Activated CD4-positive, alpha-beta T cell treated with anti-CD3 and anti-CD28 coated beads, Interleukin-2, Interleukin-6, amounts not matched to agents 100 ng/mL and 50 ng/mL, durations not matched to agents 16 hours and 8 hours (primary cell): ENCODE measurements at places on chromosomes 13 and 19.

GRCh38 chr13:105345730-105346129 lies 1189.7 kb downstream of the EFNB2 start:
- no peak for DNase-seq

GRCh38 chr13:43720780-43721397 lies 65.9 kb downstream of the ENOX1 start:
- DNase-seq, result no peak

DNA sequence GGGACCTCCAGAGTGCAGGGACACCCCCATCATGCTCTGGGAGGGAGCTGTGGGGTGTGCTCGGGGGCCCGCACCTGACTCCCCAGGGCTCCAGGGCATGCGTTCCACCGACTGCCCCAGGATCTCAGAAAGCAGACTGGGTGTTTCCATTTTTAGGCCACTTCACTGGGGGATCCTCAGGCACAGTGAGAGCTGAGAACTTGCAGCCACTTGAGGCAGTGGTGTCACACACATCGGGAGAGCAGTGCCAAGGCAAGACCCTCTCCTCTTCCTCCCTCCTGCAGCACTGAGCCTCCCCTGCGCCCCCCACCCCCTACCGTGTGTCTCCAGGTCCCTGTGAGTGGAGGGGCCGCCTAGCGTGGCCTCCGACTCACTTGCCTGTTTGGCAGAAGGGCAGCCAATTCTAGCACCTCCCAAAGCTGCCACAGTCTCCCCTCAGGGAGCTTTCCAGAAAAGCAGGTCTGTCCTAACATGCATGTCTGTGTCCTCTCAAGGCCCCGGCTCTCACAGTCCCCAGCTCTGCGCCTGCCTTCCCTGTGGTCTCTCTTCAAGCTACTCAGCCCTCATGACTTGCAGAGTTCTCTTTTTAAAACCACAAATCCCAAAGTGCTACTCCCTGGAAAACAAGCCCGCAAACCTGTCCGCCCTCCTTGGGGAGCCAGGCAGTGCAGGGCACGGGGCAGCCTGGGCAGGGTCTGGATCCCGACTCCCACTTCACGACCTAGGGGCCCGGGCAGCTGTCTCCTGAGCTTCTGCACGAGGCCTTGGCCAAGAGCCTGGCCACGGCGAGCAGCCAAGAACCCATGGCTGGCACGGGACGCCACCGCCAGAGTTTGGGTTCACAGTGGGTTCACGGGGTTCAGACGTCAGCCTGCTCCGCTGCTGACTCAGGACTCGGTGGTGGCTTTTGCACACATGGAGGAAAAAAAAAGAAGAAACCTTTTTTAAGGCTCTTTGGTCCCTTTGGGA lies 94.1 kb downstream of the STK24 start:
- DNase-seq, result peak; percentile 16

DNA sequence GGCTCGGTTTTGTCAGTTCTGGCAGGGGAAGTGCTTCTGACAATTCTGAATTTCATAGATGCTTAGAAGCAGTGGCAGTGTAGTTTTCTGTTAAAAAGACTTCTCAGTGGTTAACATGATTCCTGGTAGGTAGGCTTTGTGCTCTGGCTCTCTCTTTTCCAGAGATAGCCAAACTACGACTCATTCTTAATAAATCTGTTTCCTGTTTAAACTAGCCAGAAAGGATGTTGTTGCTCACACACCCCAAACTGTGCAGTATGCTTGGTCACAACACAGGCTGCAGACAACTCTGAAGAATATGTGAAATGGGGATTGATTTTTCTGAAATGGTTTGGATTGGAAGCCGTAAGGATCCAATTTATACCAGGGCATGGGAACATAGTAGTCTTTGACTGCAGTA lies 711.5 kb downstream of the PCDH17 start:
- no peak for DNase-seq
